ENCODE measurements at places on chromosomes 5 and 9.

GRCh38 chr5:169923988-169924387 is 56.3 kb downstream of the INSYN2B start:
- DNase-seq = no peak

- peak; percentile 45 for DNase-seq
Observed at GRCh38 chr9:3028535-3028934, 184.6 kb upstream of the PUM3 start.

GRCh38 chr5:130476325-130476724 is 572.1 kb downstream of the CHSY3 start:
- DNase-seq = no peak

- no peak for DNase-seq
Observed at GRCh38 chr5:15719784-15720183, 219.8 kb downstream of the FBXL7 start.
